Aorta (tissue), 5 donors: ENCODE measurements at places on chromosomes 11 and 22.

- DNase-seq, result no peak
Measured at GRCh38 chr22:50548921-50549790, 3.5 kb downstream of the KLHDC7B start.

- no peak for DNase-seq
Measured at GRCh38 chr22:39381009-39381755, 18.4 kb upstream of the TAB1 start.

DNA sequence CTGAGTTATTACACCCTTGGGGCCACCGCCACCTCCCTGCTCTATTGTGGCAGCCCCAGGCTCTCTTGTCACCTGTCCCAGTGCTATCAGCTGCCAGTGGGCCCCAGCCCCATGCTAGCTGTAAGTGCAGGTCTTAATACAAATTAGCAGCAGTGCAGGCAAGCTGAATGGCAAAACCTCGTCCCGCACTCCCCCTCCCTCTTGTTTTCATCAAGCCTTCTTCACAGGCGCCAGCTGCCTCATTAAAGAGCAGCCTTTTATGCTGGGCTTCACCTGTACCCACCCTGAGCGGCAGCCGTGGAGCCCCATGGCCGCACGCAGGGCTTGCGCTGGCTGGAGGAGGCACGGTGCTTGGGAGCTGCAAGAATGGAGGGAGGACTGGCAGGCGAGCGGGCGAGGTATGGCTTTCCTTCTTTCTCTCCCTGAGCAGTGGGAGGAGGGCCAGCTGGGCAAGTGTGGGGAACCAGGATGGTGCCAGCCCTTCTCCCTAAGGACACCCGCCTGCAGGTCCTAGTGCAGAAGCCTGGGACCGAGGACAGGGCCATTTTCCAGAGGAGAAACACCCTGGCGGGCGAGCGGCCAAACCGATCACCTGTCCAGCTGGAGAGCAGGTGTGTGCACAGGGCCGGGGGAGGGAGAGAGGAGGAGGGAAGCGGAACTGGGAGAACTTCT, 70.7 kb downstream of the FLI1 start:
- DNase-seq, result no peak

DNA sequence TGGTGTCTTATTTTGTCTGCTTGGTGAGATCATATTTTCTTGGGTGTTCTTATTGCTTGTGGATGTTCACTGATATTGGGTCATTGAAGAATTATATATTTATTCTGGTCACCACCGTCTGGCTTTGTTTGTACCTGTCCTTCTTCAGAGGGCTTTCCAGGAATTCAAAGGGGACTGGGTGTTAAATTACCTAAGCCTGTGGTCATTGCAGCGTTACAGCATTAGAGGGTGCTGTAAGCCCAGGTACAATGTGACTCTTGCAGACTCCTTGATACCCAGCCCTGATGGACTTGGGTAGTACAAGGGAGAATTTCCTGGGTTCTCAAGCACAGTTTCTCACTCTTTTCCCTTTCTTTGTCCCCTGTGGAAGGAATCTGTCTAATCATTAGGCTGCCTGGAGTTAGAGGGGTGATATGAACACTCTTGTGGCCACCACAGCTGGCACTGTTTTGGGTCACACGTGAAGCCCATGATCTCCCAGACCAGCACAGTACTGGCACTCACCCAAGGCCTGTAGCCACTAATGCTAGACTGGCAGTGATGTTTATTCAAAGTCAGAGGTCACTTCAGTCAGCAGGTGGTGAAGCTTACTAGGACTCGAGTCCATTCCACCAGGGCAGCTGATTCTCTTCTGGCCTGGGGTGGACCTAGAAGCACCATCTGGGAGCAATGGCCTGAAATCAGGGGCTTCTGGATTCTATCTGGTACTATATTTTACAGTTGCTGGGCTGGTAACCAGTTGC, 56.1 kb upstream of the NARS2 start:
- no peak for DNase-seq

DNA sequence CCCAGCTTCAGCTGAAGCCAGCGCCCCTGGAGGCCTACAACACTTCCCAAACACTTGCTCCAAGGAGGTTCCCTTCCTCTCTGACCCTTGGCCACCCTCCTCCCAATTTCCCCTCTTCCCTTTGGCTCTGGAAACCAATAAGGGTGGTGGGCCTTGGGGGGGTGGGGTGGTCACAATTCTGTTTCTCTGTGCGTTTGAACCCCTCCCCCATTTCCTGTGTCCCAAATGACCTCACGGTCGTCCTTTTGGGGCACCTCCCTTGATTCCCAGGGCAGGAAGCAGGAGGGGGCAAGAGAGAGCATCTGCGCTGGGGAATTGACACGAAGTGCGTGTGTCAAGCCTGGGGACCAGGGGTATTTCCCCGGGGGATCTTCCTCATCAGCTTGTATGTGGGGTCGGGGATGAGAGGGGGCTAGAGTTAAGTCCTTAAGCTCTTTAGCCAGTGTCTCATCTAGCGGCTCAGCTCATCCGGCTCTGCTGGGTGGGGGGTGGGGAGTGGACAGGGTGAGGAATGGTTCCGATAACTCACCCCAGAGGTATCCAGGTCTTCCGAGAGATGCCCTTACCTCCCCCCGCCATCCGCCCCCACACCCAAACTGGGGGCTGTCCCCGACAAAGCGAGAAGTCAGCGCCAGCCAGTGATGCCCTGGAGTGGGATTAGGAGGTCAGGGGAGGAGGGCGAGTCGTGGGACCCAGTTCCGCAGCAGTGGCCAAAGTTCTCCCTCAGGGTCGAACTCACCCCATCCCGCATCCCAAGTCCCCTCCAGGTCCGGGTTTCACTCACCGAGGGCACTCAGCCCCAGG, 587 bp downstream of the ESAM start:
- no peak for DNase-seq

GRCh38 chr11:13009476-13009920, 382 bp downstream of the RASSF10 start:
- no peak for DNase-seq

- no peak for DNase-seq
Measured at GRCh38 chr11:11944444-11944843, 64.0 kb downstream of the DKK3 start.

- no peak for DNase-seq
Measured at GRCh38 chr22:35437049-35437448, 37.1 kb downstream of the MCM5 start.

DNA sequence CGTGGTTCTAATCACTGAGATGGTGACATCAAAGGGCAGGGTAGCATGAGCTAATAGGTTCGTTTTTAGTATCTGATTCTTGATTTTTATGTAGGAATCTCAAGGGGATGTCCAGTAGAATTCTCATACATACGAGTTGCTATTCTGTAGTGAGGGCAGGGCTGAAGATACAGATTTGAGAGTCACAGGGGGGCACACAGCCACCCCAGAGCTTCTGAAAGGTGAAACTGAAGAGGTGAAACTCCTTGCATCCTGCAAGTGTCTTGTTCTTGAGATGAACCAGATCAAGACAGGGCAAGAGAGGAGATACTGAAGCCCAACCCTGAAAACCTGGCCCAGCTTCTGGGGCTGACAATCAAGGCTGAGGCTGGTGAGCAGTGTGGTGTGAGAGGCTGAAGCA, 35.6 kb upstream of the TMEM123 start:
- no peak for DNase-seq

- peak; percentile 64 for DNase-seq
Measured at GRCh38 chr22:17922925-17923903, 101.1 kb downstream of the MICAL3 start.

DNA sequence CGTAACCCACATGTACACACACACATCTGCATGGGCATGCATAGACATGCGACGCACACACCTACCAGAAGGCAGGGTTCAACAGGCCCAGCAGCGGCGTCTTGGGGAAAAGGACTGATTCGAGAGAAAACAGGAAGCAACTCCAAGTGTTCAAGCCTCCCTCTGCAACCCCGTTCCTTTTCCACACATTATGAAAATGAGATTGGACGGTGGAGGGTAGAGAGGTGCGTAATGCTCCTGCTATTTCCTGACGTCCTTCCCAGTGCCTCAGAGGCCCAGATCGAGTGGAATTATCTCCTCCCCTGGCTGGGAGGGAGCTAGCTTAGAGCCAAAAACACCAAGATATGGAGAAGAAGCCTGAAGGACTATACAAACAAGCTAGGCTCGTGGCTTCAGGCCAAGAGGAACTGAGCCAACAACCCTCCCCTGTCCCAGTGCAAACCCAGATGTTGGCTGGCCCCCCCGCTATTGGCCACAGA, 289.2 kb downstream of the MN1 start:
- DNase-seq, result peak; percentile 94

DNA sequence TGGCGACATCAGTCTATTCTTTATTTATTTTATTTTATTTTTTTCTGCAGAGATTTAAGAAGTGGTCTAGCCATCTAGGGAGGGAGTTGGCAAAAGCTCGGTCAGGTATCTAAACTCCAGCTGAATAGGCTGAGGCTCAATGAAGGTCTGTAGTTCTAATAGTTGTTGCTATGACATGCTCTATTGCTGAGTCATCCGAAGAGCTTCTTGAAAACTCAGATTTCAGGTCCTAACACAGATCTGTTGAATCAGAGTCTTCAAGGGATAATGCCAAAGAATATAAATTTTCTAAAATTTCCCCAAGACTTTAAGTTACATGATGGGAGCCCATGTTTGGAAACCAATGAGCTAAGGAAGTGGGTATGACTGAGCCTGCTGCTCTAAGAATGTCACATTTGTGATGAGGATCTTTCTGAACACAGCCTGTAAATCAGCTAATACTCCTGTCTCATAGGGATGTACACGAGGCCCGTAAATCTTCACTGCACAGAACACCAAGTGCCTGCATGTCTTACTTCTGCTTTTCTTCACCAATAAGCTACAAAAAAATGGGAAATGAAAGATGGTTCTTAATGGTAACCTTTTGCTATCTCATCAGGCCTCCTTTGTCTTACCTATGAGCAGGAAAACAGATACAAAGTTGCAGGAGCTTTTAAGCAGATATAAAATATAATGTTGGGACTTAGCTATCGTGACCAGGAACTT, 901.4 kb upstream of the API5 start:
- no peak for DNase-seq

DNA sequence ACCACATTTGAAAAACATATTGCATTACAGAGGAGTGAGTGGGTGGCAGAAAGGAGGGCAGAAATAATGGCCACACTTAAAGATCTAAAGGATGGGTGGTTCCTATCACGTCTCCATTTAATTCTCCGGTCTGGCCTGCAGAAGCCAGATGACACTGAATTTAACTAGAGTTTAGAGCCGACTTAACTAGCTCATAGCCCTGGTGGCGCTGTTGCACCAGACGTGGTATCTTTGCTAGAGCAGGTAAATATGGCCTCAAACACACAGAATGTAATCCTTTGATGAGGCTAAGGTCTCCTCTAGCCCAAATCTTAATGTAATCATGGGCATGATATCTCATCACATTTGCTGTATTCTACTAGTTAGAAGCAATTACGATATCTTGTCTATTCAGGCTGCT, 51.5 kb upstream of the GAL start:
- DNase-seq, result no peak

- no peak for DNase-seq
Measured at GRCh38 chr11:48088682-48089050, 108.3 kb downstream of the PTPRJ start.
